CD4-positive, CD25-positive, alpha-beta regulatory T cell (primary cell): ENCODE measurements at places on chromosomes 1 and 21.

DNA sequence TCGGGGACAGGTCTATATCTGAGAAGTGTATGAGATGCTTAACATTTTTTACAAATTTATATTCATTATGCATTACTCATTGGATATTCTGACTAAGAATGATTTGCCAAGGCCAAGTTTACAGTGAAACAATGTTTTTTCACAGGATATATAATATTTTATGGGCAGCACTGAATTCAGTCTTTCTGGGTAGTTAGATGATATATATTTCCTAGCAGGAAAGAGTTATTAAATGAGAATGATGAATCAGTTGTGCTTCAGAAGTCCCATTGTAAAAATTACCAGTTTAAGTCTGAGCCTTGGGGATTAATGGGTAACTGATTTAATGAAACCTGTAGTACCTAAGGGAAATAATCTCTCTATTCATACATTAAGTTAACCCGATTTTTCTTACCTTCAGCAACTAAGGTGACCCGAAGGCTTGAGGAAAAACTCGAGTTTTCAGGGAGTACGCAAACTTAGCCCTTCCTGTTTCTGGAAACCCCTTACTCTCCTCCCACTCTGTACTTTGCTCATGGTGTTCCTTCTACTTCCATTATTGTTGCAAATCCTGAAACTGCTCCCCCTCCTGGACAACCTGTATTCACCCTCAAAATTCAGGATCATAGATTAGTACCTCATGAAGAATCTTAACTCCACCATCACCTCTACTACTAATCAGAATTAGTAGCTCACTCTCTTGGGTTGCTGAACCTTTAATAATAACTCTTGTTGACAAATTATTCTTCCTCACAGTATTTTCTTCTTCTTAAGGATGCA, 135.1 kb downstream of the AK5 start:
- H3K27me3 ChIP-seq, result peaks cover 2% of the 10 kb centered on the region
- peaks cover 33% of the 10 kb centered on the region for H3K4me1 ChIP-seq
- no peak overlapping the region for H3K27ac ChIP-seq

GRCh38 chr1:158177700-158178450, 2.8 kb upstream of the CD1D start:
- H3K27me3 ChIP-seq, result peaks cover 28% of the 10 kb centered on the region

- peaks cover 5% of the 10 kb centered on the region for H3K4me1 ChIP-seq
- H3K36me3 ChIP-seq, result no peaks in the 10 kb centered on the region
- H3K4me3 ChIP-seq, result no peak overlapping the region
These were observed 4.9 kb upstream of the SHISA4 start for GRCh38 chr1:201883786-201884185.

GRCh38 chr1:3645666-3646355, 4.1 kb downstream of the WRAP73 start:
- no peak overlapping the region for H3K27ac ChIP-seq
- peaks cover 17% of the 10 kb centered on the region for H3K4me1 ChIP-seq
- no peak for DNase-seq
- H3K36me3 ChIP-seq, result peaks cover 36% of the 10 kb centered on the region
- H3K4me3 ChIP-seq, result no peak overlapping the region
- no peaks in the 10 kb centered on the region for H3K27me3 ChIP-seq

GRCh38 chr1:151825204-151825603, 6.4 kb downstream of the RORC start:
- H3K4me1 ChIP-seq, result peaks cover 68% of the 10 kb centered on the region
- H3K4me3 ChIP-seq, result peak overlapping the region; percentile 19
- H3K36me3 ChIP-seq, result no peaks in the 10 kb centered on the region

DNA sequence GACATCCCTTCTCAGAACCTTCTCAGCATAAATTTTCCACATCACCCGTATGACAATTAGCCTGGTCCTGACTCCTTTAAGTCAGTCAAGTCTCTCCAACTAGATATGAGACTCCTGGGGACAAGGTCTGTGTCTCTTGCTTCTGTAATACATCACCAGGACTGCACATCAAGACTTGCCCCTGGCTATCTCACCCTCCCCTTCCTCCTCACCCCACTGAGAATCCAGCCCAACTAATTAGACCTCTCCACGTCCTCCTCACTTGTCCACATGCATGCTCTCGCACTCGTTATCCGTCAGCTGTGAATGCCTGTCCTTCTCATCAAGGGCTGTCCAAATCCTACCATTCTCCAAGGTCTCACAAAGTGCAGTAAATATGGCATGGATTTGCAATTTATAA, 542.8 kb downstream of the PTPRU start:
- no peaks in the 10 kb centered on the region for H3K36me3 ChIP-seq
- no peaks in the 10 kb centered on the region for H3K4me1 ChIP-seq
- DNase-seq, result no peak

DNA sequence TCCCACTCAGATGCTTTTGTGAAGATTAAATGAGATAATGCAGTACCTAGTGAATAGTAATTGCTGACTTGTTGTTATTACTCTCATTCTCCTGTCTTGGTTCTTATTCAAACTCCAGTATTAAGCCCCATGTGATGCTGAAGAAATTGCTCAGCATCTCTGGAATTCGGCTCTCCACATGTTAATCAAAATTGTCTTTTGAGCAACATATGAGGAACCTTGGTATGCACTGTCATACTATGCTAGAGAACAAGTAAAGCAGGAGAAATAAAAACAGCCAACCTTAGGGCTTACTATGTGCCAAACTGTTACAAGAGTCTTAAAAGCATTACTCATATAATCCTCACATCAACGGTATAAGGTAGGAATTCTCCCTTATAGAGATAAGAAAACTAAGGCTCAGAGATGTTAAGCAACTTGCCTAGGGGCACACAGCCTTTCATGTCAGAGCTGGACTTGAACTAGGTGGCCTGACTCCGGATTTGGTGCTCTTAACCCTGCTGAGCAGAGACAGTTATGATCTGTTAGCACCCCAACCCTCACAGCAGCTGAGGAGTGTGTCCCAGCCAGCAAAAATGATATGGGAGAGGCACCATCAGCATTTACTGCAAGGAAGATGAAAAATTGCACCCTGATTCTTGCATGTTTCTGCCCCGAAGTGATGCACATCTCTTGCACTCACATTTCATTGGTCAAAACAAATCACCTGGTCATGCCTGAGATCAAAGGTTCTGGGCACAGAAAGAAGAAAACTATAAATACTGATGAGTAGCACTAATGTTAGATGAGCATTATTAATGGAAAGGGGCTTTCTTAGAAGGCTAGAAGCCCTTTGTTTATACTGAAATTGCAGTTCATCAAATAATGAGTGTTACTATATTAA, 102.3 kb downstream of the OMA1 start:
- no peak for DNase-seq
- no peaks in the 10 kb centered on the region for H3K27me3 ChIP-seq
- H3K36me3 ChIP-seq, result no peaks in the 10 kb centered on the region
- no peaks in the 10 kb centered on the region for H3K4me1 ChIP-seq
- H3K4me3 ChIP-seq, result no peak overlapping the region
- no peak overlapping the region for H3K27ac ChIP-seq

DNA sequence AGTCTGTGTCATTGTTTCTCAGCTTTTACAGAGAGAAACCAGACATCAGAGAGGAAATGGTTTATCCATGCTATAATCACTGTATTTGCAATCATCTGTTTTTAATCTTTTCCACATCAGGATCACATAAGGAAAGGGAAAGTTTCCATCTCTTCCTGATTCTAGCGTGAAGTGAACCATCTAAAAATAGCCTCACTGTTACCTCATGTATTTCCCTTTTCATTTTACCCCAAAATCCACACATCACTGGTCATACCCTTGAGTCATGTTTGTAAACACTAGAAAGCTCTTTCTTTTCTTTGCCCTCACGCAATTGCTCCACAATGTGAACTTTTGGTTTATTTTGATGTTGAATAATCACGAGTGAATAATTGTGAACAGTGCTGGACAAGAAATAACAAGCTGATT, 146.0 kb downstream of the PLA2G4A start:
- H3K36me3 ChIP-seq, result no peaks in the 10 kb centered on the region
- no peak for DNase-seq
- no peak overlapping the region for H3K4me3 ChIP-seq

DNA sequence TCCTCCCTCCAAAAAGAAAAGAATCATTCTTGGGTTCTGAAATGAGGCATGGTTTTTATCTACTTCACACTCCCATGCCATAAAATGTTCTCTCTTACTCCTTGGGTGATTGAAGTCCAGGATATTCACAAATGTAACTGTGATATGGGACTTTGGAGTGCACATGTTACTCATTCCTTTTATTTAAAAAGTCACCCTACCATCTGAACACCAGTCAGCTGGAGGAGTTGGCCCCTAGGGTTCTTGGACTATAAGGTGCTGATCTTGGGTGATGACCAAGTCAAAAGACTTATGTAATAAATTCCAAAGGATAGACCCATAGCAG, 128.4 kb downstream of the CLIC6 start:
- peaks cover 88% of the 10 kb centered on the region for H3K36me3 ChIP-seq
- H3K27me3 ChIP-seq, result no peaks in the 10 kb centered on the region
- H3K4me3 ChIP-seq, result no peak overlapping the region
- no peak for DNase-seq
- H3K27ac ChIP-seq, result no peak overlapping the region

- no peaks in the 10 kb centered on the region for H3K36me3 ChIP-seq
- H3K27ac ChIP-seq, result no peak overlapping the region
- no peak overlapping the region for H3K4me3 ChIP-seq
- H3K4me1 ChIP-seq, result no peaks in the 10 kb centered on the region
These were observed 26.5 kb downstream of the LRRC38 start for GRCh38 chr1:13487143-13487868.

DNA sequence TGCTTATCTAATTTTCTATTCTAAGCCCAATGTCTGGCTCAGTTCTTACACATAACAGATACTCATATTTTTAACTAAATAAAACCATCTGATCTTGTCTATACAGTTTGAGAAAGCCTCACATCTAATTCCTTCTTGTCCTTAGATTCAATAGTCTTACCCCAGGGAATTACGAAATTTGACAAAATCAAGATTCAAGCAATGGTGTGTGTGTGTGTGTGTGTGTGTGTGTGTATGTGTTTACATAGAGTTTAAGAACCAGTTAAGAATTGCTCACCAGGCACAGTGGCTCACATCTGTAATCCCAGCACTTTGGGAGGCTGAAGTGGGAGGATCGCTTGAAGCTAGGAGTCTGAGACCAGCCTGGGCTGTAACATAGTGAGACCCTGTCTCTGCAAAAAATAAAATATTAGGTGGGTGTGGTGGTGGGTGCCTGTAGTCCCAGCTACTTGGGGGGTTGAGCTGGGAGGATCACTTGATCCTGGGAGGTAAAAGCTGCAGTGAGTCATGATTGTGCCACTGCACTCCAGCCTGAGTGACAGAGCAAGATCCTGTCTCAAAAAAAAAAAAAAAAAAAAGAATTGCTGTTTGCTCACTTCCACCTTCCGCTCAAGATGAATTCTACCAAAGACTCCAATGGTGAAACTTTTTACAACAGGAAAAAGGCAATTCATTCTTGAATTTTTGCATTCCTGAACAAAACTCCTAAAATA, 6.2 kb downstream of the WDR64 start:
- H3K36me3 ChIP-seq, result no peaks in the 10 kb centered on the region
- no peak overlapping the region for H3K4me3 ChIP-seq
- no peak overlapping the region for H3K27ac ChIP-seq
- no peaks in the 10 kb centered on the region for H3K4me1 ChIP-seq
- DNase-seq, result no peak

GRCh38 chr1:61588736-61589672, 135.9 kb downstream of the TM2D1 start:
- no peak overlapping the region for H3K4me3 ChIP-seq
- no peak overlapping the region for H3K27ac ChIP-seq
- H3K4me1 ChIP-seq, result no peaks in the 10 kb centered on the region
- no peaks in the 10 kb centered on the region for H3K36me3 ChIP-seq
- peaks cover 7% of the 10 kb centered on the region for H3K27me3 ChIP-seq
- peak; percentile 3 for DNase-seq

- no peak overlapping the region for H3K4me3 ChIP-seq
- no peaks in the 10 kb centered on the region for H3K27me3 ChIP-seq
- H3K27ac ChIP-seq, result no peak overlapping the region
- DNase-seq, result peak; percentile 3
These were observed 408.0 kb downstream of the MATN1 start for GRCh38 chr1:30315185-30315960.

GRCh38 chr21:39796466-39796865, 51.5 kb downstream of the IGSF5 start:
- H3K4me3 ChIP-seq, result no peak overlapping the region
- no peaks in the 10 kb centered on the region for H3K36me3 ChIP-seq
- H3K4me1 ChIP-seq, result no peaks in the 10 kb centered on the region
- DNase-seq, result no peak
- no peak overlapping the region for H3K27ac ChIP-seq

DNA sequence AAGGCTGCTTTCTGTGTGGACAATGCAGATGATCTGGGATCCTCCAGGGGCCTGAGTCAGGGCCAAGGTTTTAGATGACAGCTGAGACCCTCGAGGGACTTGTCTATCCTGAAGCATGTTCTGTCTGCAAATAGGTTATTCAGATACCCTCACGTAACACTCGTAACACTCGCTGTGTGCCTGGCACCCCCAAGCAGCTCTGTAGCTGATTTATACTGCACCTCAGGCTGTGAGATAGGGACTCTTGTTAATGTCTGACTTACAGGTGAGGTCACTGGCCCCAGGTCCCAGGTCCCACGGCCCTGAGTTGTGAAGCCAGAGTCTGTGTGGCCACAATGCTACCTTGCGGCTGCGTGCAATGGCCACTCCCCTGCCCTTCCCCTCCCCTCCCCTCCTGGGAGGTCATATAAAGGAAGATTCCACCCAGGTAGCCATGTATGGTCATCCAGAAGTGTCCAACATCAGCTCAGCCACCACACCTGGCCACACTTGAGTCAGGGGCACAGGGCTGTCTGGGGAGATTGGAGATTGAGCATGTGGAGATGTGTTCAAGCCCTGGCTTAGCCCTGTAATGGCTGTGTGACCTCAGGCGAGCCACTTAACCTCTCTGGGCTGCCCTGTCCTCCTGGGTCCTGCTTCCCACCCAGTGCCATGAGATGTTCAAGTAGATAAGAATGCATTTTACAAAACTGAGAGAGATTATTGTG, 687.7 kb downstream of the MATN1 start:
- no peak for DNase-seq
- no peak overlapping the region for H3K4me3 ChIP-seq
- no peaks in the 10 kb centered on the region for H3K36me3 ChIP-seq
- H3K4me1 ChIP-seq, result no peaks in the 10 kb centered on the region
- no peak overlapping the region for H3K27ac ChIP-seq

DNA sequence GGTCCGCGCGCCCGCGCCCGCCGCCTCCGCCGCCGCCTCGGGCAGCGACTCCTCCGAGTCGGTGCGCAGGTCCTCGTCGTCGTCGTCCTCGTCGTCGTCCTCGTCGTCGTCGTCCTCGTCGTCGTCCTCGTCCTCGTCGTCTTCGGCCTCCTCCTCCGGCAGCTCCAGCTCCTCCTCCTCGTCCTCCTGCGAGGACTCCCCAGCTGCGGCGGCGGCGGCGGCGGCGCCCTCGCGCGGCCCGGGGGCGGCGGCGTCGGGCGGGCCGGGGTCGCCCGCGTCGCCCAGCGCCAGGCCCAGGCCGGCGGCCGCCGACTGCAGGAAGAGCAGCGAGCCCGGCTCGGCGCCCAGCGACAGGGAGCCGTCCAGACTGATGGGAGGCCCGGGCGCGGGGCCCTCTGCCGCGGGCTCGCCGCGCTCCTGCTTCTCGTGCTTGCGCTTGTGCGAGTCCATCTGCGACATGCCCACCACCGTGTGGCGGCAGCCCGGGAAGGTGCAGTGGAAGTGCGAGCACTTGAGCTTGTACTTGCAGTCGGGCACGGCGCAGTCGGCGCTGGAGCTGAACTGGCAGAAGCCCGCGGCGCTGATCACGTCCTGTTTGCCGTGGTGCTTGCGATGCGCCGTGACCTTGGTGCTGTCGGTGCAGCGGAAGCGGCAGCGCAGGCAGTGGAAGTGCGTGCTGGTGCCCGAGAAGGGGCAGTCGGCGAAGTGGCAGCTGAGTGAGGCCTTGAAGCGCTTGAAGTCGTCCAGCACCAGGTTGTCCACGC, 157.3 kb downstream of the CASZ1 start:
- H3K4me1 ChIP-seq, result peaks cover 7% of the 10 kb centered on the region
- H3K27ac ChIP-seq, result no peak overlapping the region
- no peaks in the 10 kb centered on the region for H3K27me3 ChIP-seq
- no peak overlapping the region for H3K4me3 ChIP-seq
